ENCODE measurements at places on chromosomes 11 and 22. TPM values are rescaled to one million over a fixed set of nuclear protein-coding genes. Genes with fewer than 3 reads are reported as not detected.

DNA sequence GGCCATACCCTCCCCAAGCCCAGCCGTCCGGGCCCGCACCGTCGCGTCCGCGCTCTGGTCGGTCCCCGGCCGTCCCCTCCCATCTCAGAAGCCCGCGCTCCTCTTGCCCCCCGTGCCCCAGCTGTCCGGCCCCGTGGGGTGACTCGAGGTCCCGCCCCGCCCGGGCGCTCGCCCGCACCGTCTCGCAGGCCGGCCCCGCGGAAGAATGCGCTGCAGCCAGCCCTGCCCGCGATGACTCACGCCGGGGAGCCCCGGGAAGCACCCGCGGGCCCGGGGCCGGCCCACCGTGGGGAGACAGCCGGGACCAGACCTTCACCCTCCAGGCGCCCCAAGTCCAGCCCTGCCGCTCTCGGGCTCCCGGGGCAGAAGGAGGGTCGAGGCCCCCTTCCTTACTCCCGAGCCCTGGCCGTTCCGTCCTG is 320 bp upstream of the PHLDA2 start:
- no peak for DNase-seq

- DNase-seq = no peak
Measured at GRCh38 chr11:65352783-65353182, 1.8 kb upstream of the TIGD3 start.

DNA sequence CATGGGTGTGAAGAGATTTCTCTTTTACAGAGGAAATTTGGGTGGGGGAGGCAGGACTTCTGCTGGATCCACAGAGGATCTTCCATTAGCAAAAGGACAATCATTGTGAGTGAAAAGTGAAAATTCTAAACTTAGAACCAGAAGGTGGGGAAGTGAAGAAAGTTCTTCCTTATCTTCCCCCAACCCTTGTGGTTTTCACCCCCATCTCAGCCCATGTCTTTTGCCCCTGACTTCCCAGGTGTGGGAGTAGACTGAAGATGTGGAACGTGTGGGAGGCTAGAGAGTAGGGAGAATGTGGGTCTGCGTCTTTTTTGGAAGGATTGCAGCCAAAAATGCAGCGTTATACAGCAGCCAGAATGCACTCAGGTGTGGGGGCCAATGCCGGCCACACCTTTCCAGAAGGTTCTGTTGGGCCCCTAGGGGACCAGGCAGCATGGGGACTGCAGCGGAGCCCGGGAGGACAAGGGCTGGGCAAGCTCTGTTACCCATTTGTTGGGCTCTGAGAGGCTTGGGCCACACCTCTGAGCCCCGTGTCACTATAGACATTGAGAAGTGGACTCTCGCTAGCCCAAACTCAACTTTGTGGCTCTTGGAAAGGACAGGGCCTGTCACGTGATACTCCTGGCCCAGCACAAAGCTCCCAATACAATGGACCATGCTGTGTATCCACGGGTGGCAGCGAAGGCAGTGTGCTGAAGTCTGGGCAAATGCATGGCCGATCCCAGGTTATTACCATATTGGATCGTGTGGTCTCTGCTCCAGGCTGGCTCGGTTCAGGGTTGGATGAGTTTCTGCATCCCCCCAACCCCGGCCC is 32.8 kb upstream of the LINC01488 start:
- no peak for DNase-seq

DNA sequence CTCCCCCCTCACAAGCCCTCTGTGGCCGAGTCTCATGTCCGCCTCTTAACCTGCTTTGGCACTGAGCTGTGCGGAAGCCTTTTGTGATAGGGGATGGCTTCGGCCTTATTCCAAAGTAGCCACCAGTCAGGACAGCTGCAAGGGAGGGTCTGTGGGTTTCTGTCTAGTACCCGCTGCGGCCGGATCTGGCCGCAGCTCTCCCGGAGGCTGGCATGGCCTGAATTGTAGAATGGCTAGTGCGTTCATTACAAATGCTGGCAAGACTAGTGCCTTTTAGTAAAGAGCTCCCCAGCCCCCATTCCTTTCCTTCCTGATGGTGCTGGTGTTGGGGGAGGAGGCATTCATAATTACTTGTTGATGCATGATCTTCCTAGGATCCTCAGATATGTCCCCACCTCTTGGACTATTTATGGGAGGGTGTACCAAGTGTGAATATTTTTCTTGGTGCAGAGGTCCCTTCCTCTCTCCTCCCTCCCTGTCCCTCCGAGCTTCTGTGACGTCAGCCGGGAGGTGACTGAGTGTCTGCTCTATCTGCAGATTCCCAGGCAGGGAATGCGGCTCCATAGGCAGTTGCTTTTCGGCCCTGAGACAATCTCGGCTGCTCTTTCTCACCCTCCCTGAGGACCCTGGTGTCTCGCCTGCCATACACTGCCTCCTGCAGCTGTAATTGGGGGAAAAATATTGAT is 108.7 kb upstream of the E2F8 start:
- DNase-seq = no peak

DNA sequence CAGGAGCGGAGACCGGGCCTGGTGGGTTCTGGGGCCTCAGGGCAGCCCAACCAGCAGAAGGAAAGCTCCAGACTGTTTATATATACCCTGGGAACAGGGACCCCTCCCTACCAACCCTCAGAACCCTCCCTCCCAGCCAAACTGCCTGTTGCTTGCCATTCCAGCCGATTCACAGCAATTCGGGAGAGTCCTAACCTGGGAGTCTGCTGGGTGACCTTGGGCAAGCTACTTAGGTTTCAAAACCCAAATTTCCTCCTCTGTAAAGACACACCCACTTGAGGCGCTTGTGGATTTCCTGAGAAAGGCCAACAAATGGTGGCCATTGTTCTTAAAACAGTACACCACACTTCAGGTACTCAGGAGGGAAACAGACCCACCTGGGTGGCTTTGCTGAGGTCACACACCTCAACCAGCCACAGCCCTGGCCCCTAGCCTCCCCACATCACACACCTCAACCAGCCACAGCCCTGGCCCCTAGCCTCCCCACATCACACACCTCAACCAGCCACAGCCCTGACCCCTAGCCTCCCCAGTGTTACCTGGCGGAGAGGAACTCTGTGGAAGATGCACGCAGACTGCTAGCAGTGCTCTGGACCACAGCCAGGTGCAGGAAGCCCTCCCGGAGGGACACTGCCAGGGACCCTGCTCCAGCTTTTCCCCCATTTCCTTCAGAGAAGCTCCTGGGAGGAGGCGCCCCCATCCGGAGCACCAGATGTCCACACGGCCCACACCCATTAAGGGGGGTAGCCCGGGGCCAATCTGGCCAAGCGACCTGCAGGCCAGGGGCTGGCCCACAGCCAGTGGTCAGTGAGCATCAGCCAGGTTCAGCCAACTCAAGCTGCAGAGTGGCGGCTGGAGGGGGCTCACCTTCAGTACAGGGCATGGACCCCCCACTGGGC is 6.2 kb downstream of the SHISA8 start:
- no peak for DNase-seq

GRCh38 chr22:46739094-46739870 is 1.2 kb upstream of the CERK start:
- no peak for DNase-seq

MS4A6E gene
- 3.4 TPM for total RNA-seq

DNA sequence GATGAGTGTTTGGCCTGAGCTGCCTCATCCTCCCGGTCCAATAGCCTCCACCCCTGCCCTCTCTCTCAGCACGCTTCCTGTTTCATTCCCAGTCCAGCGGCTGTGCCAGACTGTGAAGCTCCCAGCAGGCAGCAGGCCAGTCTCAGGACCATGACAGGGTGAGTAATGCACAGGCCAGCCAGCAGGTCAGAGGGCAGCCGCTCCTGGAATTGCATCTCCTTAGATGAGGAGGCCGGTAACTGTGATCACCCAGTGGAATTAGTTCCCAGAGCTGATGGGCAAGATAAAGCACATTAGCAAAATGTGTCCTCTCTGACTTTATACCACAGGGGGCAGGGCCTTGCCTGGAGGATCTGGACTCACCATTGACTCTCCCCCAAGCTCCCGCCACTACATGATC is 251.2 kb downstream of the ETS1 start:
- no peak for DNase-seq

GRCh38 chr22:32528984-32529982 is 54.7 kb downstream of the FBXO7 start:
- DNase-seq = no peak

DNA sequence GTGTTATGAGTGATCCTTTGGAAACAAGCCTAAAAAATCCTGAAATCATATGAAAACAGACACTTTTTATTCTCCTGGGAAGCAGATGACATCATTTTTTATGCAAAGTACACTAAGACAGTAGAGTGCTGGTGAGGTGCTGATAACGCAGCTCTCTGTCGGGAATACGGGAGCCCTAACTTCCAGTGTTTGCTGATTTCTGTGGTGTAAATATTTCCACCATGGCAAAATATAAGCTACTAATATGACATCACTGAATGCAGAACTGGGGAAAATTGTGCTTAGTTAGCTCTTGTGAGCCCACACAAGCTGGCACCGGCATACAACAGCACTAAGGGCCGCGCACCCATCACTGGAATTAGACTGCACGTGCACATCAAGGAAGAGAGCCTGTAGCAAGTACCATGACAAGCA is 82.6 kb downstream of the FAM76B start:
- DNase-seq = no peak
